MV-4-11 (cell line): ENCODE measurements at places on chromosomes 3 and 15.

DNA sequence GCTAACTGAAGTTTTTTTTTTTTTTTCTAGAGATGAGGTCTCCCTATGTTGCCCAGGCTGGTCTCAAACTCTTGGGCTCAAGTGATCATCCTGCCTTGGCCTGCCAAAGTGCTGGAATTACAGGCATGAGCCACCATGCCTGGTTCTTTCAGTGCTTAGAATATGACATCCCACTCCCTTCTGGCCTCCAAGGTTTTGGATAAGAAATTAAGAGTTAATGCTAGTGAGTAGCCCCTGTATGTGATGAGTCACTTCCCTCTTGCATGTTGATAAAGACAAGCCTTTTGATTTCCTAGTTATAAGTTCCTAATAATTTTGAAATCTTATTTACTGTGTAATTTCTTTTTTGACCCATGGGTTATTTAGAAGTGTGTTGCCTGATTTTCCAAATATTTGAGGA is 35.7 kb upstream of the DNAJC19 start:
- no peak for DNase-seq

GRCh38 chr3:181454451-181455027 is 257.2 kb upstream of the SOX2 start:
- no peak for DNase-seq

DNA sequence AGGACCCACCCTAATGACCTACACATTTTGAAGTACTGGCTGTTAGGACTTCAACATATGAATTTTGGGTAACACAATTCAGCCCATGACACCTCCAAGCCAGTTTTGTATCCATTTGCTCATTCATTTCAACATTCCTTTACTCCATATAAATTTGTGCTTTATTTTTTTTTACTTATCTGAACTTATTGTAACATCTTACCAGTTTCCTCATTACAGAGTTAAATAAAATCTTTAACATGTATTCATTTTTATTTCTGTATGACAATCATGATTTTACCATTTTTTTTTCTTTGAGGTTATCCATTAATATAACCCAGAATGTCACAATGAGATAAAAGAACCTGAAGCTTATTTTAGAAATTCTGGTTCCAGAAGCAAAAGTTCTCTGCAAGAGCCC is 48.0 kb upstream of the ATP1B3 start:
- DNase-seq, result no peak

DNA sequence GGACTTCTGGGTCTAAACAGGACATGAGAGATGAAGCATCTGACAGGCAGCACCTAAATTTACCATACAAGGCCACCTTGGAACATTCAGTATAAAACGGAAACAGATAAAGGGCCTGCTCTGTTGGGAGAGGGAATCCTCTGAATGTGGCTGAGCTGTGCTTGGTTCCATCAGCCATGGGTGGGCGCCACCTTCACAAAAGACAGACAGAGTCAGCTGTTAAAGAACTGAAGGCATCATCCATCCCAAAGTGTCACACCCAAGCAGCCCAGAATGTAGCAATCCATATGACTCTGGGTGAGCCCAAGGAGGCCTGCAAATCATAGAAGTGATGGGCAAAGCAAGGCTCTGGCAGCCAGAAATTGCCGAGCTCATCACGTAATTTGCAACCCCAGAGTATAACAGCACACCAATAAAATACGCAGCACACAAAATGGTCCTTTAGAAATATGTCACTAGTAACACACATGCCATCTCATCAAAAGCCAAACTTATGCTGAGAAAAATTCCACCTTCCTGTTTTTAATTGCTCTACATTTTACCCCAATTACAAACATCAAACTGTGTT is 24.8 kb upstream of the RBP1 start:
- DNase-seq, result peak; percentile 25

GRCh38 chr3:99669879-99670555 is 31.6 kb downstream of the COL8A1 start:
- DNase-seq, result no peak

DNA sequence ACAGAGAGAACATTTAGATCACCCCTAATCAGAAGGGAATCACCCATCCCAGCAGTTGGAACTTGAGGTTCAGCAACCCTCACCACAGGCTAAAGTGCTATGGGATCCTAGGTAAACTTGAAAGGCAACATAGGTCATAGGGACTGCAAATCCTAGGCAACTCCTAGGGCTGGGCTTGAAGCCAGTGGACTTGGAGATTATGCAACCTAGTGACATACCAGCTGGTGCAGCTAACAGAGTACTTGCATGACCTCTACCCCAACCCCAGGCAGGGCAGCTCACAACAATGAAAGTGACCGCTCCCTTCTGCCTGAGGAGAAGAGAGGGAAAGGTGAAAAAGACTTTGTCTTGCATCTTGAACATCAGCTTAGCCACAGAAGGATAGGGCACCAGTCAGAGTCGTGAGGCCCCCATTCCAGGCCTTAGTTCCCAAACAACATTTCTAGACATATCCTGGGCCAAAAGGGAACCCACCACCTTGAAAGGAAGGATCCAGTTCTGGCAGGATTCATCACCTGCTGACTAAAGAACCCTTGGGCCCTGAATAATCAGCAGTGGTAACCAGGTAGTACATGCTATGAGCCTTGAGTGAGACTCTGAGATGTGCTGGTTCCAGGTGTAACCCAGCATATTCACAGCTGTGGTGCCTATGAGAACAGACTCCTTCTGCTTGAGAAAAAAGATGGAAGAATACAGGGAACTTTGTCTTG is 37.6 kb upstream of the FBN1 start:
- no peak for DNase-seq

GRCh38 chr3:55200906-55201305 is 273.0 kb upstream of the LRTM1 start:
- DNase-seq, result no peak

DNA sequence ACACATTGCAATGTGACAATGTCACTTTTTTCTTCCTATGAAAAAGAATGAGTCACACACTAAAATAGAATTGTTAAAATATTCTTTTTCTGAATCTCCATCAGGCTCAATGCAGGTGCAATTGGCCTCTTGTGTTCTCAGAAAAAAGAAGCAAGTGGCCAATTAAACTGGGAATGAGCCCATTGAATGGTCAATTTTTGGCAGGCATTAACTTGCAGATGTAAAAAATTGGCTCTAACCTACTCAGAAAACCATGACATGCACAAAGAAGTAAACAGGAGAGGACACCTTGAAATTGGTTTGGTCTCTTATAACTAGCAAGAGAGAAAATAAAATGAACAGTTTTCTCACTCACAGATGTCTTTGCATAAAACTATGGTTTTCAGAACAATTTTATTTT is 820.8 kb downstream of the TBL1XR1 start:
- no peak for DNase-seq

DNA sequence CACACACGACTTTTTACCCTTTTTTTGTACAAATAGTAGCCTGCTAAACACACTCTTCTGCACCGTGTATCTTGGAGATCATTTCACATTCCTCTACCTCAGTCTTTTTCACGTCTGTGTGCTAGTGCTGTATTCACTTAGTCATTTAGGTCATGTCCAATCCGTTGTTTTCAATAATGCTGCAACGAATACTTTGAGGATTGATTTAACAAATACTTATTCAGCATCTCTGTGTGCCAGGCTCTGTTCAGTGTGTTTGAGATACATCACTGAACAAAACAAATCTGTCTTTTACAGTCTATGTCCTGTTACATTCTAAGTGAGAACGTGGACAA is 882 bp downstream of the JMJD7 start:
- no peak for DNase-seq

- no peak for DNase-seq
Measured at GRCh38 chr3:31779514-31779913, 201.5 kb downstream of the OSBPL10 start.

GRCh38 chr15:75164625-75165350 is 36.9 kb upstream of the C15orf39 start:
- DNase-seq, result peak; percentile 49

- DNase-seq, result peak; percentile 55
Measured at GRCh38 chr3:189838291-189838690, 207.1 kb downstream of the TP63 start.

- no peak for DNase-seq
Measured at GRCh38 chr3:112649478-112649735, 8.5 kb upstream of the CCDC80 start.

- DNase-seq, result no peak
Measured at GRCh38 chr3:174016186-174016585, 618.6 kb downstream of the NLGN1 start.

DNA sequence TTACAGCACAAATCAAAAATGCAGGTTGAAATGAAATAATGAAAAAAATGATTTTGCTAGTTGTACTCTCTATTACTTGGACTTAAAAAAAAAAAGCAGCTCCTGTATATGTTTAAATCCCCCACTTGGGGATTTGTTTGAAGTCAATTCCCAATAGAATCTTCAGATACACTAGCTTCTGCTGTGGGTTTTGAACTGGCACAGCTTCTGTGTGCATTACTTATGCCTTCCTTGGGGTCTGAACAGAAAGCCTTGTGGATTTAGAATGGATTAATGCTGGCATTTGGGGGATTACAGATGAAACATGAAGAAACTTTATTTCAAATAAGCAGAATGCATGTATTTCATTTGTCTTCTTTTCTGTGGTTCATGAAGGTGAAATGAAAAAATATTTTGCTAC is 513.2 kb upstream of the TBL1XR1 start:
- DNase-seq, result no peak

DNA sequence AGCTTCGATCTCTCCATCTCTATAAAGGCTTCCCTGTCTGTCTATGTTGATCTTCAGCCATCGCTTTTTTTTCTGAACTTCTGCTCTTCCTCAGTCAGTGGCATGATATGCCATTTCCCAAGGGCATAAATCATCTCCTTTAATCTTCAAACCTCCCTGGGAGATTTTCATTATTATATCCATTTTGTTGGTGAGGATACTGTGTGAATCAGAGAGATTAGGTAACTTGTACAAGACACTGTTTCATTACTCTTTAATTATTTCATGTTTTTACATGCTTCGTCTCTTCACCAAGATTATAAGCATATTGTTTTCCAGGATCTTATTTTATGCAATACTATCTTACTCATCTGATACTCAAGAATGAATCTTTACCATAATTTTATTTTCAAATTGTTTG is 124.8 kb upstream of the ATP11B start:
- DNase-seq, result no peak
